ENCODE measurements at places on chromosomes 5 and 9.

- DNase-seq: no peak
Measured at GRCh38 chr9:123586275-123586674, 230.3 kb downstream of the CRB2 start.

DNA sequence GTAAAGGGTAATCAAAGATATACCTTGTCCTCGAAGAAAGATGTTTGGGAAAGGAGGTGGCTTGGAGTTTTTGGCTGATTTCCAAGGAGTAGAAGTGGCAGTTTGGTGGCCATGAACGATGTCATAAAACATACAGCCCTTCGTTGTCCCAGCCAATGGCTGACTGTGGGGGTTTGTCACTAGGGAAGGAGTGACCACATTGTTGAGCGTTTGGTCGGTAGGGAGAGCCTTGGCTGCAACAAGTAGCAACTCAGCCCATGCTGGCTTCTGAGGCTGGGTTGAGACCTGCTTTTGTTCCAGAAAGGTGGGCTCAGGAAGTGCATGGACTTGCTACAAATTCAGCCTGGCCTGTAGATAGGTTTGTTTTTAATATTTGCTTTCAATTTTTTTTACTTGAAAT lies 128.3 kb downstream of the BOD1 start:
- no peak for DNase-seq

- no peak for DNase-seq
Measured at GRCh38 chr5:96410013-96410412, 23.0 kb downstream of the PCSK1 start.

GRCh38 chr9:22392523-22392922 lies 54.1 kb upstream of the DMRTA1 start:
- DNase-seq: no peak

- no peak for DNase-seq
Measured at GRCh38 chr5:138350563-138350890, 2.0 kb upstream of the KDM3B start.

GRCh38 chr5:177434942-177435738 lies 8.7 kb downstream of the GRK6 start:
- DNase-seq: no peak

DNA sequence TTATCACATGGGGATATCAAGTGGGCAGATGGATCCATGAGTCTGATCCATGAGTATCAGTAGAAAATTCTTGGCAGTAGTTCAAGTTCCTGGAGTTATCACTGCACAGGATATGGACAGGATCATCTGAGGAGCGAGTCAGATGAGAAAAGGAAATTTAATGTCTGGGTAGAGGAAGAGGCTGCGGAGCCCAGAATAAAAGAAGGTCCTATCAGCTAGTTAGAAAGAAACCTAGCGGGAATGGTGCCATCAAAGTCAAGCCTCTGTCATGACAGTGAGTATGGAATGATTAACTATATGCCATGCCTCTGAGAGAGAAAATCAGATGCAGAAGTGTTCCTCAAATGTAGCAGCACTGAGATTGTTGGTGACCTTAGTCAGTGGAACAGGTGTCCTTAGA lies 248.1 kb downstream of the PIK3R1 start:
- no peak for DNase-seq

All from RCC 7860 (cell line).